AG08395 (cell line): ENCODE measurements at places on chromosomes 2 and 18.

GRCh38 chr2:12106440-12107080 lies 360.1 kb downstream of the LPIN1 start:
- peak; percentile 97 for DNase-seq

- DNase-seq: no peak
Measured at GRCh38 chr2:109294523-109294922, 165.5 kb downstream of the SH3RF3 start.

- no peak for DNase-seq
Measured at GRCh38 chr18:70553936-70554260, 265.1 kb downstream of the SOCS6 start.

GRCh38 chr2:230823264-230823964 lies 41.3 kb upstream of the ITM2C start:
- no peak for DNase-seq

GRCh38 chr2:20185176-20186022 lies 39.5 kb downstream of the SDC1 start:
- no peak for DNase-seq
